ENCODE measurements at places on chromosomes 2 and 18.

- DNase-seq: no peak
Observed at GRCh38 chr2:175009917-175010621, 4.9 kb upstream of the CHN1 start.

DNA sequence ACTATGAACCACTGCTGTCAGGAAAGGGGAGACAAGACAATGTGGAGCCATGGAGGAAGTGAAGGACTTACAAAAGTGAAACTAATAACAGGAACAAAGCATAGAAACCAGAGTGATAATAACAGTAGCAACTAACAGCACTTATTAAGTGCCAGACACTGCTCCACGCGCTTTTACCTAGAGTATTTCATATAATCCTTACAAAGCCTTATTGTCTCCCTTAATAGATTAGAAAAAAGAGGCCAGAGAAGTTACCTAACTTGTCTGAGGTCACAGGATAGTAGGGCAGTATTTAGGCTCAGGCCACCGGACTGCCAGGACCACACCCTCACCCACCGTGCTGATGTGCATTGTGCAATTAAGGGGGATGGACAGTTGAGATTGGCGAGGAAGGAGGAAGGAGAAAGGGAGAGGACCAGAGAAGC is 98.6 kb upstream of the NFU1 start:
- DNase-seq: no peak

DNA sequence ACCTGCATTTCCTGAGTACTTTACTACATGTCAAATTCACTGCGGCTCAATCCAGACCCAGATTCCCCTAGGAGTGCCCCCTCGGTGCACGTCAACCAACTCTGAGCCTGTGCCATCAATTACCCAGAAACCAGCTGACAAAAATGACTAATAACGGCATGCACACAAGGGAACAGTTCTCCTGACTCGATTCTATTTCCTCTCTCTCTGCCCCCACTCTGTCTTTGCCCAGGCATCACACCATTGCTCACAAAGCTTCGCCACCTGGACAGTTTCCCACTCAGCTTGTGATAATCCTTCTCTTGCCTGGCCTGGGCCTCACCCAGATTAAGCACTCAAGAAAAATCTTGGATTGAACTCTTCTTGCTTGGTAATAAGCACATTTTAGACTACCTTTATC is 115.3 kb upstream of the NDUFV2 start:
- no peak for DNase-seq

DNA sequence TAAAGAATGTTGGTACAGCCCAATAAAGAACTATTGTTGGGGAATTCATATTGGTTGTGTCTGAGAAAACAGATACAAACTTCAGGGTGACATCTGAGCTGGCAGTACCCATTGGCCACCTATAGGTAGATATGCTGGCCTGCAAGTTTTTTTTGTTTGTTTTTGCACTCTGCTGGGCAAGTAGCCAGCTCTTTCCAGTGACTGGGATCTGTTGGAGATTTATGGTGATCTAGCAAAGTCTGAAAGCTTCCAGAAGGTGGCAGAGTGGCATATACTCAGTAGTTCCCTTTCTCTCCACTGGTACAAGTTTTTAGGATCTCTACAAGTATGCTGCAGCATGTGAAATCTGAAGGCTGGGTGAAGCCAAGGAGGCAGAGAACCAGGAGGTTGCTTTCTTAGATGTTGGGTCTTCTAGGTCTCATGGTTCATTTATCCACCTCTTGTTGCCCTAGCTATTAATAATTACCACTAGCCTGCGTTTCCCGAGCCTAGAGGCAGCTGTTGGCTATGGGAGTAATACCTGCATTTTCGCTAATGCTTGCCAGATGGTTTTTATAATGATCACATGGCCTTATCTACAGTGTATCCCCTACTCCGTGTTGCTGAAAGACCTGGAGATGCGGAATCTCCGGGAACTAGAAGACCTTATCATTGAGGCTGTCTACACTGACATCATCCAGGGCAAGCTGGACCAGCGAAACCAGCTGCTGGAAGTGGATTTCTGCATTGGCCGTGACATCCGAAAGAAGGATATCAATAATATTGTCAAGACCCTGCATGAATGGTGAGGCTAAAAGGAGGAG is 9.5 kb downstream of the COPS7B start:
- DNase-seq: no peak

GRCh38 chr18:76426737-76427305 is 68.2 kb downstream of the ZNF516 start:
- DNase-seq: peak; percentile 29

DNA sequence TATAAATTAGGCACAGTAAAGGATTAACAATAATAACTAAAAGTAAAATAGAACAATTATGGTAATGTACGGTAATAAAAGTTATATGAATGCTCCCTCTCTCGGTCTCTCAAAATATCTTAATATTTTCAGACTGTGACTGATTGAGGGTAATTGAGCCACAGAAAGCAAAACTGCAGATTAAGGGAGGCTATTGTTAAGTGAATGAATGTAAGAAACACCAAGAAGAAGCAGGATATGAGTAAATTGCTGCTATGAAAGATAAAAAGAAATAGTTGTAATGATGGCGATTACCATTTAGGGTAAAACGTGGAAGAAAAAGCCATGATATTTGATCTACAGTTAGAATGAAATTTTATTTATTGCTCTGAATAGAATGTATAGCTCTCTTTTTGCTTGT is 24.1 kb downstream of the GULP1 start:
- DNase-seq: no peak

DNA sequence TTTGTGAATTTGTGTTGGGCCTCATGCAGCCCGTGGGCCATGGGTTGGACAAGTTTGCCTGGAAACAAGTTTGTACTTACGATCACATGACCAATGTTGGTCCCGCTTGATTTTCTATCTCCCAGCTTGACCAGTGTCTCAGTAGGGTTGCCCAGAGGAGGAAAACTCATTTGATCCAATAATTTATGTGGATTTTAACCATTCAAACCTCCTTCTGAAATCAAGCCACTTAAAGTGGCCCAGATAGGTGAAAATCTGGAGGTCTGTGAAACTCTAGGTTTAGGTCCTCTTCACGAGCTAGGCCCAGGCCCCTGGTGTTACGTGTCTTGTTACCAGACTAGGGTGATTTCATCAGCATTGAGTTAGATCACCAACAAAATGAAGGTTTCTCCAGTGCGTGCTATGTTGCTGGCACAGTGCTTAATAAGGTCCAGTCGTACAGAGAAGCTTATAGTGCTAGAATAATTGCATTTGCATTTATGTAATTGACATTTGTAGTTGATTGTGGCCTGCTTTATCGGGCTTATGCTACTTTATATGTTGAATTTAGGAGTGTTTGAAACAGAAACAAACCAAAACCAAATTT is 4.4 kb downstream of the ACTR2 start:
- no peak for DNase-seq

GRCh38 chr2:179565807-179566206 is 295.6 kb downstream of the ZNF385B start:
- no peak for DNase-seq

DNA sequence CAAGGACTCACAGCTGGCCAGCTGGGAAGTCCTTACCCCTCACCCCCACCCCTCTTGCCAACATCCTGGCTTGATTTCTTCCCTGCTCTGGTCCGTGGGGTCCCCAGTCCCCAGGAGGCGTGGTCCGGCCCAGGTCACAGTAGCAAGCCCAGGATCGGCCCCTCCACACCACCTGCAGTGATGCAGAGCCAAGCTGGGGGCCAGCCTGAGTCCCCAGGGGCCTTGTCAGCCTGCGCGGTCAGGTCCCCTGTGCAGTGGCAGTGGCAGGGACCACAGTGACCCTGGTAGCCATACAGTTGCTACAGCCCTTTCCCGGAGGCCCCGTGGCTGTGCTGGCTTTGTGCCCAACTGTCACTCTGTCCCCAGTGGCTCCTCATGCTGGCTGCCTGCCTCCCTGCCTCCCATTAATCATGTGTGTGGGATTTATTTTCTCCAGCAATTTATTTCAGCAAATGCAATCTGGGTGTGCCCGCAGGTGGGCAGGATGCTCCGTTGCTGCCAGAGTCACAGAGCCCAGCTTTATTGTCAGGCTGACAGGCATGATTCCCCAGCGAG is 8.8 kb upstream of the PRSS56 start:
- DNase-seq: no peak

DNA sequence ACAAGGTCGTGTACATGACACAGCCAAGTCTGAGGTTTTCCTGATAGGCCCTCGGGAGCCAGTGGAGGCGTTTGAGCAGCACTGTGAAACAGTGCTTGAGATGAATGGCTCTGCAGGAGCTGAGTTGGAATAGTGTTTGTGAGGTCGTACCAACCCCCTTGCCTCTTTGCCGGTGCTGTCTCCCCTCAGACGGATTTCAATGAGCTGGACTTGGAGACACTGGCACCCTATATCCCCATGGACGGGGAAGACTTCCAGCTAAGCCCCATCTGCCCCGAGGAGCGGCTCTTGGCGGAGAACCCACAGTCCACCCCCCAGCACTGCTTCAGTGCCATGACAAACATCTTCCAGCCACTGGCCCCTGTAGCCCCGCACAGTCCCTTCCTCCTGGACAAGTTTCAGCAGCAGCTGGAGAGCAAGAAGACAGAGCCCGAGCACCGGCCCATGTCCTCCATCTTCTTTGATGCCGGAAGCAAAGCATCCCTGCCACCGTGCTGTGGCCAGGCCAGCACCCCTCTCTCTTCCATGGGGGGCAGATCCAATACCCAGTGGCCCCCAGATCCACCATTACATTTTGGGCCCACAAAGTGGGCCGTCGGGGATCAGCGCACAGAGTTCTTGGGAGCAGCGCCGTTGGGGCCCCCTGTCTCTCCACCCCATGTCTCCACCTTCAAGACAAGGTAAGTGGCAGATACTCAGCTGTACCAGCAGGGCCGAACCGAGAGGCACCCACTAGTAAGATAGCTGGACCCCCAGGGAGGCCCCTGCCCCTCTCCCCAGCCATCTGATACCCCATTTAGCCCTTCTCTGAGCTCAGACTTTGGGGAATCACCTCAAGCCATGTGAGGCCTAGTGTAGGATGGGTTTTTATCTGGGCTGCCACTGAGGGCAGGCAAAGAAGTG is 83.1 kb downstream of the EPAS1 start:
- DNase-seq: no peak

- DNase-seq: no peak
Observed at GRCh38 chr2:23422089-23423061, 37.4 kb downstream of the KLHL29 start.

DNA sequence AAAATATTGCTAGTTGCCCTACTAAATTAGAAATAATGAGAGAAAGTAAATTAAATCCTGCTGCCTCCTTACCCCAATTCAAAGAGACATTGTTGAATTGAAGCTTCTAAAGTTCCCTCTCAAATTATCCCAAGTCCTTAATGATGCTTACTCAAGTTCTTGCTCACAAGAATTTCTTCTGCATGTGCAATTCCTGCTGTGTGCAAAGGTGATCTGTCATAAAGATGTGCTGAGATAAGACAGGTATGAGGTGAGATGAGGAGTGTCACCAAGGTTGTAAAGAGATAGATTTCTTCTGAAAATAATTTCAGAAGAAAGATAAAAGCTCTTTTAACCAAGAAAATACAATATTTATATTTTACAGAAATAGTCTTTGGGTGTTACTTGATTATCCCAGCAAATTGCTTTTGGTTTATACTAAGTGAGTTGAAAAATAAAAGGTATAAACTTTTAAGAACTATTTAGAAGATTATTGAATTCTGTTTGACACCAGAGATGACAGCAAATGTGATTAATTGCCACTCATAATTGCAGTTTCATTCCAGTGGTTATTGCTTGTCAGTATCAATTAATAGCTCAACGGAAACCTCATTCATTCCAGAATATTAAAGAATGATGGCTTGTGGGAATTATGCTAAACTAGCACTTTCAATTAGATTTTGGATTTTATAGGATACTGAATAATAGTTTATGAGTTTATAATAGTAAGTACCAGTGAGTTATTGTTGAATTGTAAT is 674.3 kb downstream of the STK39 start:
- no peak for DNase-seq

DNA sequence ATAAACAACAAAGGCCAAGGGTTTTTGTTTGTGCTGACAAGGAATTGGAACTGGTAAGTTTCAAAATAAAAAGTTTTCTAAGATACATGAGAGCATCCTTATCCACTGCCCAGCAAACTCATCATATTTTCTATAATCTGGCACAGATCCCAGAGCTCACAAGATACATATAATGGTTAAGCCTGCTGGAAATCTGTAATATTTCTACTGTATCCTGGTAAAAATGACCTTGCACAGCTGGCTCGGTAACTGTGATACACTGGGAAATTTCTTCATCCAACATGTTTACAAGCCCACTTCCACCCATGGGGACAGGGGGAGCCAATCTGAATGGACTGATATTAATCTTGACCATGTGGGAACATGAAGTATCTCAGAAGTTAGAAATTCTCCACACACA is 425.4 kb upstream of the MMADHC start:
- DNase-seq: peak; percentile 59

- DNase-seq: no peak
Observed at GRCh38 chr2:196482119-196483065, 157.1 kb upstream of the CCDC150 start.

GRCh38 chr18:6249170-6249569 is 165.5 kb downstream of the L3MBTL4 start:
- DNase-seq: no peak

DNA sequence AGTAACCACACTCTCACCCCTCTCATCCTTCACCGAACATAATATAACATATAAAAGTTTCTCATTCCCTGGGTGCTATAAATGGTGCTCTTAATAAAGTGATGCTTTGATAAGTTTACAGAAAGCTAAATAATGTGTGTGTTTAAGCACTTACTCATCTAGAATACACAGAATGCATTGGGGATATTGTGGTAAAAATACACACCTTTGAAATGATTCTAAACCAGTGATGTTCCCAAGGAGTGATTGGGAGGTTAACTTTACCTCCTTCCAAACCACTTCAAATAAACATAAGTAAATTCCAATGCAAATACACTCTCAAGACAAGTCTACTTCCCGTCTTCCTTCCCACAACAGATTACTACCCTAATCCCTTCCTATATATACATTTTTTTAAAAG is 85.3 kb upstream of the TWSG1 start:
- no peak for DNase-seq

DNA sequence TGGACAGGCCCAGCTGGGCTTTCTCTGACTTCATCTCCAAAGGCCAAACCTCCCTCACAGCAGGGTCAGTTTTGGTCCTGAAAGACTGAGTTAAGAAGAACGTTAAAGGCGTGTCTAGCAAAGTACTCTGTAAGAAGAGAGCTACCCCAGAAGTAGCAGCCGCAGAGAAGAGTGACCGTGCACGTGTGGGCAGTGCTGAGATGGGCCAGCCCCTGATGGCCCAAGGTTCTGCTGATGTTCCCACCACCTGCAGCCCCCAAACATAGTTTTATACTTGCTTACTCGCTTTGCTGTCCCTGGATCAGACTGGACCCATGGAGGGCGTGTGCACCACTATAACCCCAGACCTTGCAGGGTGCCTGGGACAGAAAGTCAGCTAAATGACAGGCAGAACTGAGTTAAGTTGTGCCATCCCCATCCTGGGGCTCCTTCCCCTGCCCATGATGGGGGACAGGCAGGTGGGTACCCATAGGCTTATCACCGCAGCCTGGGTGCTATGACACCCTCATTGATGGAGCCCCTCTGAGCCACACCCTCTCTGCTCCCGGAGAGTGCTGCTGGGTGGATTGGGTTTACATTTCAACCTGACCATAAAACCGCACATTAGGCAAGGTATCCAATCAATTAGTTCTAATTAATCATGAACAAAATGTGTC is 367.3 kb upstream of the HS6ST1 start:
- no peak for DNase-seq

All from femur (tissue), 1 donor.